ENCODE measurements at places on chromosomes 7 and 10.
A peak's percentile ranks its signal among the peaks of the same experiment; 100 is the strongest.

- no peak for DNase-seq
These were observed 291.0 kb upstream of the C7orf33 start for GRCh38 chr7:148299350-148300276.

GRCh38 chr10:126350216-126350992 is 37.9 kb downstream of the ADAM12 start:
- no peak for DNase-seq

- no peak for DNase-seq
These were observed 6.2 kb upstream of the ACTR3C start for GRCh38 chr7:150329331-150330120.

- no peak for DNase-seq
These were observed 186.0 kb upstream of the TCF7L2 start for GRCh38 chr10:112763916-112764520.

DNA sequence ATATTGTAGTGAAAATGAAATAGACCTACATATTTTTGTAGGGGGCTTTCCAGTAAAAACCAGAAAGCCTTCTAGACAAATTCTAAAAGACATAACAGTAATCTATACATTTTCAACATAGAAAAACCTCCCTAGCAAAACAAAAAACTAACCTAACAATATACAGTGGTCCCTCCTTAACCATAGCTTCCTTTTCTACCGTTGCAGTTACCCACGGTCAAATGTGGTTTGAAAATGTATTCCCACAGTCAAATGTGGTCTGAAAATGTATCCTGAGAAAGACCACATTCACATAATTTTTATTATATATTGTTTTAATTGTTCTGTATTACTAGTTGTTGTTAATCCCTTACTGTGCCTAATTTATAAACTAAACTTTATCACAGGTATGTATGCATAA is 6.4 kb downstream of the PSAP start:
- DNase-seq = no peak

- DNase-seq = no peak
These were observed 134.8 kb downstream of the PCDH15 start for GRCh38 chr10:54666192-54666591.

GRCh38 chr7:18157233-18157632 is 129.6 kb upstream of the PRPS1L1 start:
- DNase-seq = no peak

- no peak for DNase-seq
These were observed 177.2 kb downstream of the BUB3 start for GRCh38 chr10:123331438-123331837.

DNA sequence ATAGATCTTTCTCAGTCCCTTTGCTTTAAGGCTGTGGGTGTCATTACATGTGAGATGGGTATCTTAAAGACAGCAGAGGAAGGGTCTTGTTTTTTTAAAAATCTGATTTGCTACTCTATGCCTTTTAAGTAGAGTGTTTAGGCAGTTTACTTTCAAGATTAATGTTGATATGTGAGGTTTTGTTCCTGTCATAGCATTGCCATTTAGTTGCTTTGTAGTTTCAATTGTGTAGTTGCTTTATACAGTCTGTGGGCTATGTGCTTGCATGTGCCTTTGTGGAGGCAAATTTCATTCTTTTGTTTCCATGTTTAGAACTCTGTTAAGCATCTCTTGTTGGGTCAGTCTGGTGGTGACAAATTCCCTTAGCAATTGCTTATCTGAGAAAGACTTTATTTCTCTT is 54.6 kb downstream of the ZNF783 start:
- no peak for DNase-seq

DNA sequence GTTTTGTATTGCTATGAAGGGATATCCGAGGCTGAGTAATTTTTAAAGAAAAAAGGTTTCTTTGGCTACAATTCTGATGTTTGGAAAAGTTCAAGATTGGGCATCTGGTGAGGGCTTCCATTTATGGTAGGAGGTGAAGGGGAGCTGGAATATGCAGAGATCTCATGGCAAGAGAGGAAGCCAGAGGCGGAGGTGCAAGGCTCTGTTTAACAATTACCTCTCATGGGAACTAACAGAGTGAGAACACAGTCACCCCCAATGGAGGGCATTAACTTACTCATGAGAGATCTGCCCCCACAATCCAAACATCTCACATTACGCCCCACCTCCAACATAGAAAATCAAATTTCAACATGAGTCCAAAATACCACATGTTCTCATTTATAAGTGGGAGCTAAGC is 62.0 kb downstream of the AKR1D1 start:
- no peak for DNase-seq

DNA sequence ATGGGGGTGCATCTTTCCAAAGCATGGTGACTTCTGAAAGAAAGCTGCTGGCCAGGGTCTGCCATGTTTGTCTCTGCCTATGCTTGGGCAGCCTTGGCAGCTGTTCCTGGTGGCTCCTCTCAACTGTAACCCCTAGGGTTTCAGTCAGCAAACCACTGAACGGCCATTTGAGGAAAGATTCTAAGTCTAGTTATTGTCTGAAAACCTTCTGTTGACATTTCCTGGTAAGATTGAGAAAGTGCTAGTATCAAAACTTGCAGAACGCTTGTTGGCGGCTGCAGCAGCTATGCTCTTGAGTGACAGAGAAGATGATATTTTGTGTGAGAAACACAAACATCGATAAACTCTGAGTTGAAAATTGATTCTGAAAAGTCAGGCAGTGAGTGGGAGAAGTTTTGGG is 523.1 kb downstream of the LRMDA start:
- no peak for DNase-seq

DNA sequence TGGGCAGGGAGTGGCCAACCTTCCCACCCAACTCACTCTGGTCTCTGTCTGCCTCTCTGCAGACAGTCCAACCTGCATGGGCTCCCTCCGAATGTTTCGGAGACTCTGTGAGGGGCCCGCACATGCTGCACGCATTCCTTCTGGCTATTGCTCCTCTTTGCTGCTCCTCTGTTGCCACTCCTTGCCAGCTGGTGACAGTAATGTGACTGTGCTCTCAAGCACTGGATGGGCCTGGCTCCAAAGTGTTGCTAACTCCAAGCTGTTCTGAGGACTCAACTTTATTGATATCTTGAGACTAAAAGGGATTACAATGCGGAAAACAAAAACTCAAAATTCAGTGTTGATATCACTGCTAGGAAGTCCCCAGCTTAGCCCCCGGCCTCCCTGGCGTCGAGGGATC is 105.4 kb upstream of the KIF5B start:
- no peak for DNase-seq

DNA sequence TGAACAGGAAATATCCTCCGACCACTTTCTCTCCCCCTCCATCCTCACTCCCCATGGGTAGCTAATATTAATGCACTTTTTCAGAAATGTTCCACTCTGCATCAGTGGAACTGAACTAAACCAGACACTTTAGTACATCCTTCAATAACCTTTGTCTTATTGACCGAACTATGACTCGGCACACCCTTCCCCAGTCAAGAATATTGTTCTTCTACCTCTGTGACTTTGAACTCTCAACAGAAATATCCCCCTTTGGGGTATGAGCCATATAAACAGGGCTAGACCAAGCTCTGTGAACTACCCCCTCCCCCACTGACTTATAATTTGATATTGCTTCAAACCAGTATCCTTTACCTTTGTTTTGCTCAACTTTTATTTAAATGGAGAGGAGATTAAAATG is 57.9 kb upstream of the CAPZA2 start:
- no peak for DNase-seq

GRCh38 chr10:122388287-122388997 is 13.9 kb downstream of the PLEKHA1 start:
- DNase-seq = no peak

DNA sequence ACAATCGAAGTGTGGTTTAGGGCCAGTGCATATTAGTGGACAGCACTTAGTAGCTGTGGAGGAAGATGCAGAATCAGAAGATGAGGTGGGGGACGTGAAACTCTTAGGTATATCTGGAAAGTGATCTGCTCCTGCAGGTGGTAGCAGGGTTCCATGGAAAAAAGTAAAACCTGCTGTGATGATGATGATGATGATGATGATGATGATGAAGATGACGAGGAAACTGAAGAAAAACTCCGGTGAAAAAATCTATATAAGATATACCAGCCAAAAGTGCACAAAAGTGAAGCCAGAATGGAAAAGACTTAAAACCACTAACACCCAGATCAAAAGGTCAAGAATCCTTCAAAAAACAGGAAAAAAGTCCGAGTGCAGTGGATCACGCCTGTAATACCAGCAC is 40.0 kb downstream of the LSMEM1 start:
- no peak for DNase-seq

DNA sequence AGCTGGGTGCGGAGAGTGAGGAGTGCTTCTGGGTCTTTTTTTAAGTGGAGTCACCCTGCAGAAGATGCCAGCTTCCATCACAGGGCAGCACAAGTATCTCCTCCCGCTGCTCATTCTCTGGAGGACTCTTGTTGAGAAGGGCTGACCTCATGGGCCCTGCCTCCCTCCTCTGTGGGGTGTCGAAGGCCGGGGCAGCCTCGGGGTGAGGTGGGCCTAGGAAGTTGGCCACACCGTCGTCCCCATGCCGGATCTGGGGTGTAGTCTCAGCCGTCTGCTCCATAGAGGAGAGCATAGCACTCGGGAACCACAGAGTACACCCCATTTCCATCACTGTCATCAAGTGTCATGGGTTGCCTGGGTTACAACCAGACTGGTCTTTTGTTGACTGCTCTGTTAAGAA is 85.0 kb downstream of the TRRAP start:
- DNase-seq = no peak

DNA sequence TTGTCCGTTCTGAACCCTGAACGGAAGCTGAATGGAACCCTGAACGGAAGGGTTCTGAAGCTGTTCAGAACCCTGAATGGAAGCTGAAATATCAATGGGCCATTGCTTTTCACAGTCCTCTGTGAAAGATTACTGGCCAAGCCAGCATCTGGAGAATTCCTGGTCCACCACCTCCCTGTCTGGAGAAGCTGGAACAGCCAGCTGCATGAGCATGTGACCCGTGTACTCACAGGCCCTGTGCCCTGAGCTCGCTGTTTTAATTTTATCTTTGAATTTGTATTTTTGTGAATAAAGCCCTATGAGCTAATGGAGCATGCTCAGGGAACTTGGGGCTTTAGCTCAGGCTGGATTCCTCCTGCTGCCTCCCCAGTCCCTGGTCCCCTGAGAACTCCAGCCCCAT is 37.2 kb downstream of the HTRA1 start:
- DNase-seq = no peak

DNA sequence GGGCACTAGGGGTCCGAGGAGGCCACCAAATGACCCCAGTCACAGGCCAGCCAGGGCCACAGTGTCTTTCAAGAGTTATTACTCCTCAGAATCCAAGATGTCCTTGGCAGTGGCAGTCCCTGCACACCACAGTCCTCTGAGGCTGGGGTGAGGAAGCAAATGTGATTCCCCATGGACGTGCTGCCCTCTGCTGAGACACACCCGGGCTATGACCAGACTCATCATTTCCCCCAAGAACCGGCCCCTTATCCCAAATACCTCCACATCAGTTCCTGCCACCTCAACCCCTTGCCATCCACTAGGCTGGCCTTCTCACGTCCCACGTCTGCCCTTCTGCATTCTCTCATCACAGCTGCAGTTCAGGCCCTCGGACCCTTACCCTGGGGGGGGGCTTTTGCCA is 5.0 kb downstream of the PRKAG2 start:
- no peak for DNase-seq

DNA sequence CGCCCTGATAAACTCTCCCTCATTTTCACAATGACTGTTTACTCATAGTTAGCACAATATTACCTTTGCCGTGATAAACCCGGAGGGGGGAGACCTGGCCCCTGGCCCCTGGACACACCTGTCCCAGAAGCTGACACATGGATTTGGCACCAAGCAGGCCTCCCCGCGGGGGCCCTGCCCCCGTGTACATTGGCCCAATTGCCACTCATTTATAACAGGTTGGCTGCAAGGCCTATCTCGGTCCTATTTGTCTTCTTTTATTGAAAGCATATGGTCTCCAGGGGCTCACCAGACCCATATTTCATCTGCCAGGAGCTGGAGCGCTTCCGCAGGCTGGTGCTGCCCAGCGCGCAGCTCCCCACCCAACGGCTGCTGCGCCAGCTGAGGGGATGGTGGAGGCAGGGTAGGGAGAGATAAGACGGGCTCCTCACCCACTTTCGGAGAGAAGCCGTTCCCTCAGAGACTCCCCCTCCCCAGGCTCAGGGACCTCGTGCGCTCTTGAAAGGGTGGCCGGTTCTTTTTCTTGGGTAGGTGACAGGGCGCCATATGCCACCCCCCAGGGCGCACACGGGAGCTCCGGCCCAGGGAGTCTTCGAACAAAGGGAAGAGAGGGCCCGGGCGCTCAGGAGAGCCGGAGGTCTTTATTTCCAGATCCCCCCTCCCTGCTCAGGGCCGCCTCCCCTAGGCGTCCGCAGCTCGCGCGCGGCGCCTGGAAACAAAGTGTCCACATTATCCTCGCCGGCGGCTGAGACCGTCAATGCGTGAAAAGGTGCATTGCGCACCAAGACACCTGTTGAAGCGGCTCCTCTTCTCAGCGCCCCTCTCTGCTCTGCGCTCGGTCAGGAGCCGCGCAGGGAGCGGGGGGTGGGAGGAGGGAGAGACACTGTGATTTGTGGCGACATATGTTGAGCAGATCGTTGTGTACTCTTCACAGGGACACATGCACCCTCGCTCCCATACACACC is 4.3 kb upstream of the NEUROG3 start:
- no peak for DNase-seq

DNA sequence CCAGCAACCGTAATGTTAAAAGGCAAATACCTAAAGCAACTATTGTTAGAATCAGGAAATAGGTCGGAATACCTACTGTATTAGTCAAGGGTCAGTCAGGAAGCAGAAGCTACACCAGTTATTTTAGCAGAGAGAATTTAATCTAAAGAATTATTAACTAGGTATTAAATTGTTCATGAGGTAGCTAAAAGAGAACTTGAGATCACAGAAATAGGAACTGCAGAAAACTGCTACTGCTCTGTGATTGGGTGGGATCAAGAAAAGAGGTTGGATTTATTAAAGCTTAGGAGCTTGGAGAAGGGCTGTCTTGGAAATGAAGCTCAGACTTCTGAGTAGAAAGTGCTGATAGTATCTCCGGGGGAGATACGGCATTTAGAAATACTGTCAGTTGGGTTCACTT is 20.0 kb upstream of the ZNF438 start:
- DNase-seq = no peak

DNA sequence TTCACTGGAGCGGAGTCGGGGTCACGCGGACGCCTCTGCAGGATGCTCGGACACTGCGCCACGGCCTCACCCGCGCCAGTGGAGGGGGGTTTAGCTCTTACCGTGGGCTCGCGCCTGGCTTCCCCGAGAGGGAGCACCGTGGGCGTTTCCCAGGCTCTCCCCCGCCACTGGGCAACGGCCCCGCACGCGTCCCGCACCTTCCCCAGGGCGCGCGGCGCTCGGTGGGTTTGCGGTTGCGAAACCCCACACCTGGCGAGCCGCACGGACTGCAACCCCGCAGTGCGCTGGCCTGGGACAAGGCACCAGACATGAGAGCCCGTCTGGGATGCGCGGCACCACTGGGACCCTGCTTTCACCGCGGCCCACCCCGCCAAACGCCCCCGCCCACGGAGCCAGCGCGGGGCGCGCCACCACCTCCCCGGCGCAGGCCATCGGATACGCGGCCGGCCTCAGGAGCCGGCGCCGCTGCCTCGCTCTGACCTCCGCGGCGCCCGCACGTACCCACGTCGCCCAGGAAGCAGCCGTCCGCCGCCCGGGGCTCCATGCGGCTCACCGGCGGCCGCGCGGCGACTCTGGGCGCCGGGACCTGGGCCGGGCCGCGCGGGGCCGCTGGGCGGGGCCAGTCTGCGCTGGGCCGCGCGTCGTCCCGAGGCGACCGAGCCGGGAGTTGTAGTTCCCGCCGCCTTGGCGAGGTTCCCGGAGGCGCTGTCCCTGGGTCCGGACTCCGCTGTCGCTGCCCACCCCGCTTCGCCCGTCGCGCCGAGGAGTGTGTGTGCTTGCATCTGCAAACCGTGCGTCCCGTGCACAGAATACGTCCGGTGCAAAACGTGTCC is at the start of gene ASB13:
TSS of gene ASB13 (minus strand) at position 588 of the 833 bp plus-strand sequence. CDS start at position 544, 44 bp downstream.
- DNase-seq = peak; percentile 19

GRCh38 chr10:45602082-45602730 is 70.4 kb downstream of the ZFAND4 start:
- DNase-seq = no peak
